Tracheal epithelial cell (primary cell): ENCODE measurements at places on chromosomes 16 and 17. TPM values are rescaled to one million over a fixed set of nuclear protein-coding genes. Genes with fewer than 3 reads are reported as not detected.

The TLCD2 gene
- total RNA-seq = 4.7 and 6.0 TPM in 2 replicates

The OR1E2 gene
- not detected in 2 replicates for total RNA-seq

The SSTR5 gene
- not detected in 2 replicates for total RNA-seq

The PIK3R5 gene
- total RNA-seq = not detected in 2 replicates

The ITGA2B gene
- not detected in 2 replicates for total RNA-seq

The GAS2L2 gene
- 0.24 TPM in 1 of 2 replicates, not detected in the other for total RNA-seq

The GNAO1 gene
- total RNA-seq = 0.24 and 0.43 TPM in 2 replicates

The CACNG4 gene
- total RNA-seq = under 0.01 TPM in 1 of 2 replicates, not detected in the other

The TBC1D3K gene
- total RNA-seq = not detected in 2 replicates
